Omental fat pad (tissue), 4 donors: ENCODE measurements at places on chromosomes 16 and 17.

- DNase-seq = no peak
Measured at GRCh38 chr16:67718668-67719047, 458 bp downstream of the GFOD2 start.

DNA sequence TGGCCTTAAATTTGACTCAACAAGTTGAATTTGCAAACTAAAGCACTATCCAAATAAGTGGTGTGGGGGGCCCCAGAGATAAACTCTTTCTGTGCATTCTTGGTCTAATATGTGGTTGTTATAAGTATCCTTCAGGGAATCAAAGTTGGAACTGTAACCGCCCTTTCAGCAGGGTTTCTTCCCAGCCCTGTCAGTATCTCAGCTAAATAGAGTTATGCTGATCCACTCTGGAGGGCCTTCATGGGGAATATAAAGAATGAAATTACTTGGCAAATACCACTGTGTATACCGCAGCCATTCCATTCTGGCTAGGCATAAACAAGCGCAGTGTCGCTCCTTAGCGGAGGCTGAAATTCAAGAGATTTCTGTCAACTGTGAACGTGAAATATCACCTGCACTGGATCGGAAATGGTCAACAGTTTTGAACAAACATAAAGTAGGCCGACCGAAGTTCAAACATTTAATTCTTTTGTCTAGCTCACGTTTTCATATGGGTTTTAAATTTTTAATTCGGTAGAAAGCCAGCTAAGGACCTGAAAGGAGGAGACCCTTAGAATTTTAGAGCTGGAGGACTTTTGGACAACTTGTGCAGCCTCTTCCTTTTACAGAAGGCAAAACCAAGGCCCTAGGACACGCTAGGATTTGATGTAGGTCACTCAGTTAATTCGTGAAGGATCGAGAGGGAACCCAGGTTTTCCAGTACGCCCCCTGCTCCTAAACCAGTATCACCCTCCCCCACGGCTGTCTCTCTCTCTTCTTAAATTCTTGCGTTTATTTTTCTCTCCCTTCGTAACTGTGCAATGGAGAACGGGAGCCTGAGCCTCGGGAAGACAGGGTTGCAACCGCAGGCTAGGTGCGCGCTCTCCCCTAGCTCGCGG, 74.7 kb downstream of the CHD9 start:
- no peak for DNase-seq

GRCh38 chr17:30821871-30822723, 2.4 kb downstream of the CRLF3 start:
- no peak for DNase-seq

DNA sequence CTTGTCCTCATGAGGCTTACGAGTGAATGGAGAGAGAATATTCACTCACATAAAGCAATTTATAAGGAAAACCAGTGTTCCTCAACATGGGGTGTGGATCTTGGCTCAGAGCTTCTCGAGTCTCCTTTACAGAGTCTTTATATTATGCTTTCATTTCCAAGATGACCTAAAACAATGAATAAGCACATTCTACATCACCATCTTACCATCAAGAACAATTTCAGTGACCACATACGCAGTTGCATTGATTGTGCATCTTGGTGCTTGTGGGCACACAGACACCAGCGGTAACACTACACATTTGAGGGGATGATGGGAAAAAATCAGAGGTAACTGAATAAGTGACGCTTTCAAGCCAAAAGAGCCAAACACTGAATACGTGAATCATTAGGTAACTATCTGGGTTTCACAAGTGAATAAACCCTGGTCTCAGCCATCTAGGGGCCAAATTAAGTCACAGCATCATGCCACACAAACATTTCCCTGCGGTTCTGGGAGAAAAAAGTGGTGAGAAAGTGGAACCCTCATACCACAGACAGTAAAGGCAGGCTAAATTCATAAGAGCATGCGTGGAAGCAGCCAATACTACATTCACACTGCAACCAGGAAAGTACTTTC, 9.4 kb downstream of the CWC25 start:
- no peak for DNase-seq

- DNase-seq = no peak
Measured at GRCh38 chr16:81925016-81925415, 86.3 kb downstream of the SDR42E1 start.

DNA sequence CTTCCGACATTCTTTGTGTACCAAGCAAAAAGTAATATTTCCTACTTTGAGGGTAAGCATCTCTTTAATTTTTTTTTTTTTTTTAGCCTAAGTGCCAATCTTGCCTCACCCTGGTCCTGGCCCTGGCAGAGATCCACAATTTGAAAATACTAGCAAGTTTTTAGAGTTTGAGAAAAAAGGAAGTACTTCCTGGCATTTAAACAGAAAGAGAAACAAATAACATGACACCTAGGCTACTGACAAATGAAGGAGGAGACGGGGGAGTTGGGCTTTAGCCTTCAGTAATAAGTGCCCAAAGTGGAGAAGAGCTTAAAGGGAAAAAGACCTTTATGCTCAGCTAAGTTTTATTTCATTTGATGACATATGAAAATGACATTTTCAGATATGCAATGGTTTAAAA, 92.8 kb downstream of the HS3ST3A1 start:
- DNase-seq = no peak

GRCh38 chr16:79468121-79468552, 132.4 kb downstream of the MAF start:
- no peak for DNase-seq

GRCh38 chr17:74078363-74078941, 125.0 kb upstream of the RPL38 start:
- DNase-seq = no peak

DNA sequence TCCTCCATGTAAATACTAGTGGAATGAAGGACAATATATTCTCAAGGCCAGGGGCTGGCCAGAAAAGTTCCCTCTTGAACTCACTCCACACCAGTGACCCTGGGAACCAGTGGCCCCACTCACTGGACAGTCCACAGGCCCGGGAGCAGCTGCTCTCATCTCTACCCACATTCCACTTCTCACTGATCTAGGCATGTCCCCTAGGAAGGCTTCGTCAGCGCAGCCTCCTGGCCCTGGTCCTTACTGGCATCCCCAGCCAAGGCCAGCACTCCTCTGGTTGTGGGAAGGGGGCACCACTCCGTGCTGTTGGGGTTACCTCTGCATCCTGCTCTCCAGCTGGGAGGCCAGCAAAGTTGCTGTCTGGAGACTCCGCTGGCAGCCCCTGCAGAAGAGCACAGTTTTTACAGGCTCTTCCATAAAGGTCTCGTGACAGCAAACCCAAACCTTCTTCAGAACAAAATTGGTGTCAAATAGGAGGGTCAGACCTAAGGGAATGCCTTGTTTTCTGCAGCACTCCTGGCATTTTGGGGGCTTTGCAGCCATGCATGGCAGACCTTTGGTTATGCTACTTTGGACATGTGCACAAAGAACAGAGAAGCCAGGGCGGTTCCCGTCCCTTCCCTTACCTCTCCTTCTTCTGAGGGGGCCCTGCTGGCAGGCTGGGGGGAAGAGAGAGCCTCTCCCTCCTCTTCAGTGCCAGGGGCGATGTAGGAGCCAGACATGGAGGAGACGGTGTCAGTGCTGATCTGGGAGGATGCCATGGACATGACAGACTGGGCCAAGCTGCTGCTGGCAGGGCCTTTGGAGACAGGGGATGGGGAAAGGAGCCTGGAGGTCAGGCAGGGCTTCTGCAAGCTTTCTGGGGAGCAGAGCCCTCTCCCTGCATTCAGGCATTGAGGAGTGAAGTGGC, 14.1 kb upstream of the FOXJ1 start:
- DNase-seq = no peak

- no peak for DNase-seq
Measured at GRCh38 chr17:71963351-71963750, 157.5 kb upstream of the SOX9 start.

DNA sequence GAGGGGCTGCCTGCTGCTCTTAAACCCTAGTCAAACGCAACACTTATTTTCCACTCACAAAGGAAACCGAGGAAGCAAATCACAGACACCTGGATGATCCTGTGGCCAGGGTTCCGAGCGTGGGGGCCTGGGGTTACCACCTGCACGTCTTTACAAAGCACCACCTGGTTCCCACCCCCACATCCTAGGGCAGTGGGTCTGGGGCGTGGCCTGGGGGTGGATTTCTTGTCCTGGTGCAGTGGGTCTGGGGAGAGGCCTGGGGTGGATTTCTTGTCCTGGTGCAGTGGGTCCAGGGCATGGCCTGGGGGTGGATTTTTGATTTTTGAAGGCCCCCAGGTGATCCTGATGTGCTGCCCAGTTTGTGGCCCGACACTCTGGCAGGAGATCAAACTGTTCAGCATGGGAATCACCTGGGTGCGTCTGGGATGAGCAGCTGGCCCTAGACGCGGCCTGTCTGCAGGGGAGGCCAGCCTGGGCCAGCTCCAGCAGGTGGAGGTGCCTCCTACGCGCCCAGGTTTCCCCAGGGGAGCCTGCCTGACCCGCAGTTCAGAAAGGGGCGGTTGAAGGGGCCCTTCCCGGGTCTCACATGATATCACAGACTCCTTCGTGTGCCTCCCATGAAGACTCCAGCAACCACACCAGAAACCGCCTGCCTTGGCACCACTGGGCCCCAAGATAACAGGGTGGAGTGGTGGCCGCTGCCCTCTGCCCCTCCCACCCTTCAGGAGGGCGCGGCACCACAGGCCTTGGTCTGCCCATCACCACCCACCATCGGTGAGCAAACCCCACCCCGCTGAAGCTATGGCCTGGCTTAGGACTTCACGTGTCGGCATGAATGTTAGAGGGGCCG, 6.3 kb downstream of the HAGH start:
- no peak for DNase-seq

DNA sequence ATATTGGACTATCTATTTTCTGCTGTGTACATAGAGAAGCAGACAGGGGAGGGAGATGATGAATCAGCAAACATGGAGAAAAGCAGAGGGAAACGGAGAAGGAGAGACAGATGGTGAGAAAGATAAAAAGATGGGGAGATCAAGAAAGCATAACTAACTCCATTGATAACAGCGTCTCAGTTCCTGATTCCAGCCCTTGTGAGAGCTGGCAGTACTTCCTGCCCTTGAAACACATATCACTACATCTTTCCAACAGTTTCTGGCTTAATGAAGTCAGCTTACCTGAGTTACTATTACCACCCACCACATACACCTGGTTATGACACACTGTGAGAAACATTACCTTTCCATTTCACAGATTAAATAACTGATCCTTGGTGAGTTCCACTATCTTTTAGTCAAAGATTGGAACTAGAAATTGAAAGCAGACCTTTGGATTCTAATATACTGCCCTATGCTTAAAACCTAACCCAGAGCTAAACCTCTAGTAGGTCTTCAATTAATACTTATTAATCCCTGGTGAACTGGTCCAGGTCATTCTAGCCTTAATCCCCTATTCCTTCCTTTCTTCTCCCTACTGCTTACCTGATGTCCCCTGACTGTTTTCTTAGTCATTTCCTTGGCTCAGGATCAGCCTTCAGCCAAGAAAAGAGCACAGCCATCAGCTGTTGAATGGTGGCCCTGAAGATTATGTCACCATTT, 346.6 kb upstream of the CCL2 start:
- no peak for DNase-seq

DNA sequence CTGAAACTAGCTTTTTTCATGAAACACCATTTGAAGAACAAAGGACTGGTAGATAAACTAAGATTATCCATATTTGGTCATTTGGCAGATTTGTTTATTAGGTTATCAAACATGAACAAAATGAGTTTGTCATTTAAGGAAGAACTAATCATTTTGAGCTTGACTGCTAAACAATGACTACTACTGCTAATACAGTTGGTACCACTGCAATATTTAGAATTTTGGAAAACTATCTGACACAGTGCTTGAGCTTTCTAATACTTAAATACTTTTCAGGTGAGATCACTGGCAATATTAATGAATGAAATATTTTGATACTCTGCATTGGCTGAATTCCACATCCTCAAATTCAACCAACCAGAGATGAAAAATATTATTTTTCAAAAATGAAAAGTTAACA, 47.2 kb downstream of the MED13 start:
- DNase-seq = no peak

- DNase-seq = no peak
Measured at GRCh38 chr16:10280262-10281170, 98.3 kb upstream of the GRIN2A start.

GRCh38 chr16:4651827-4652226, 27.2 kb downstream of the MGRN1 start:
- no peak for DNase-seq

DNA sequence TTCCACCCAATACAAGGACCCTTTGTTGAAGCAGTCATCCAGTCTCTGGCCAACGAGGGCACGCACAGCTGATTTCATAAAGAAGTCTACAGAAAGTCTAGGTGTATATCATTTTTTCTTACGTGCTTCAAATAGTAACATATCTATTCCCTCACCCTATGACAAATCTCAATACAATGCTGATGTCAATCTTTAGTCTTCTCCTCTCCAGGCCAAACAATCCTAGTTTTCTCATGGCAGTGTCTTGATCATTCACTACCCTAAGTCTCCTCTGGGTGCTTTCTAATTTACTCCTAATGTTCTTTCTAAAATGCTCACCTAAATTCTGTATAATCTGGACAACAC, 92.6 kb downstream of the CACNG1 start:
- no peak for DNase-seq

GRCh38 chr17:42792545-42792944, 6.0 kb downstream of the COA3 start:
- DNase-seq = no peak

GRCh38 chr16:35181422-35182030, 1722.1 kb downstream of the TP53TG3F start:
- DNase-seq = no peak

DNA sequence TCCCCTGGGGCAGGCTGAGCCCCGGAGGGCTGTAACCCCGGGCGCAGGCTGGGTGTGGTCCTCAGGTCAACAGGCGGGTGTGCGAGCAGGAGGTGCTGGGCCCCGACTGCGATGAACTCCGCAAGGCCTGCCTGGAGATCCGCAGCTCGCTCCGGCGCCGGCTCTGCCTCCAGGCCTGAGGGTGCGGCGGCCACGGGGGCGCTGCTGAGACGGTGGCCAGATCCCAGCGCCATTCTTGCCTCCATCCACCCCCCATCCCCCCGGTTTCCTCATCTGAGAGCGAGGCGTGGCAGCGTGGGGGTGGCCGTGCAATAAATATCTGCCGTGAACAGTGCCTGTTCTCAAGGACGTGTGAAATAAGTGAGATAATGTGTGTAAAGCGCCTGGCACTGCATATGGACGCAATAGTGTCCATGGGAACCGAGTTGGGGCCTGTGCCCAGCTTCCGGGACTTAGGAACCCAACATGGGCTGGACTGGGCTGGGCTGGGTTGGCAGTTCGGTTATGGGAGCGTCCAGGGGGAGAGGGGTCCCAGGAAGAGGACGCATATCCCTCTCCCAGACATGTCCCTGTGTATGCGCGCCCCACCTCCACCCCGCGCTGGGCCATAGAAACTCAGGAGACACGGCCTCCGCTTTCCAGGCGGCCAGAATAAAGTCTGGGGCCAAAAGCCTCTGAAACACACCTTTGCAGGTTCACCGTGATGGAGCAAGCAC, 15.0 kb downstream of the ZNF213 start:
- DNase-seq = no peak
